ENCODE measurements at places on chromosomes 7 and 10.

DNA sequence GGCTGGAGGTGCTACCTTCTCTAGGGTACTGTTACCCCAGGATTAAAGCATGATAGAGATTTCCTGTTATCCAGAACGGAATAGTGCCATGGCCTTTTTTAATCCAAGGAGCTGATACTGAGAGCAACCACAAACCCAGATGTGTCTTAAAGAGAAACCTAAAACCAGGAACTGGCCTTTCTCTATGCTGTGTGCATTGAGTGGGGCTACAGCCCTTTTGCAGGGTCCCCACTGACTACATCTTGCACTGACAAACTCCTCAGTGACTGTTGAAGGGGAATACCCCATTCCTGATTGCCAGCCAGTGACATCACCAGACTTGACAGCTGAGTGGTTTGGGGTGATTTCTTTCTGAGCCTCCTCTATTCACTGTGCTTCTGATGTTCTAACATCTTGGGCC, 81.9 kb upstream of the CAPZA2 start:
- no peak for DNase-seq

GRCh38 chr7:151704299-151704959, 172.5 kb downstream of the PRKAG2 start:
- DNase-seq, result no peak

GRCh38 chr7:143496263-143496662, 18.6 kb downstream of the TAS2R41 start:
- no peak for DNase-seq

DNA sequence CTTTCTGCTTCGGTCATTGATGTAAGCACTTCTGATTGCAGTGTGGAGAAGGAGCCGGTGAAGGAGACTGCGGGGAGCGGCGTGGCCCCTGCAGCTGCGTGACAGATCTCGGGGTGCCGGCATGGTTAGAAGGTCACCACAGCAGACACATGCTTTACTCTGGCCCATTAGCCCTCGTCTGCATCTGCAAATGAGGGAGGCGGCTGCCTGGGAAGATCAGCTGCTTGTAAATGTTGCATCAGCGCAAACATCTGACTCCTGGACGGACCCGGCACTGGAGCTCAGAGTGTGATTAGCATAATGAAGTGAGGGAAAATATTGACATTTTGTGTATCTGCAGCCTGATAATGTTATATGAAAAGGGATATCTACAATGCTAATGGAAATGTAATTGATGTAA, 30.5 kb upstream of the MNX1 start:
- DNase-seq, result no peak

DNA sequence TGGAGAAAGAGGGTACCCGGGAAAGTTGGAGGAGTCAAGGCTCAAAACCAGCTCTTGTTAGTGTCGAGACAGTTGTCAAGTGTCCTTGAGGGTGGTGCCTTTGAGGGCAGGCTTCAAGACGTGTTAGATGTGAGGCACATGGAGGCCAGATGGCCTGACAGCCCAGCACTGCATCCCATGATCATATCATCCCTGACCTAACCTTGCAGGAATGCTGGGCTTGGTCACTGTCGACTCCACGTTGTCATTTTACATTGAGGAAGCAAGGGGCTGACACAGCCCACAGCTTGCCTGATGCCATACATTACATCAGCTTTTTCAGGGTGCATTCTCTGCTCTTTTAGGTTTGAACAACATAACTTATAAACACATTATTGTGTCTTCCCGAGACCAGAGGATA, 114.1 kb downstream of the ABCA13 start:
- DNase-seq, result no peak

Data from DMS153 (cell line).